ENCODE measurements at places on chromosomes 11 and 22. TPM values are rescaled to one million over a fixed set of nuclear protein-coding genes. Genes with fewer than 3 reads are reported as not detected.

The LIF gene
- polyA plus RNA-seq: 1.4 TPM

The TMEM258 gene
- polyA plus RNA-seq: 259 TPM

DNA sequence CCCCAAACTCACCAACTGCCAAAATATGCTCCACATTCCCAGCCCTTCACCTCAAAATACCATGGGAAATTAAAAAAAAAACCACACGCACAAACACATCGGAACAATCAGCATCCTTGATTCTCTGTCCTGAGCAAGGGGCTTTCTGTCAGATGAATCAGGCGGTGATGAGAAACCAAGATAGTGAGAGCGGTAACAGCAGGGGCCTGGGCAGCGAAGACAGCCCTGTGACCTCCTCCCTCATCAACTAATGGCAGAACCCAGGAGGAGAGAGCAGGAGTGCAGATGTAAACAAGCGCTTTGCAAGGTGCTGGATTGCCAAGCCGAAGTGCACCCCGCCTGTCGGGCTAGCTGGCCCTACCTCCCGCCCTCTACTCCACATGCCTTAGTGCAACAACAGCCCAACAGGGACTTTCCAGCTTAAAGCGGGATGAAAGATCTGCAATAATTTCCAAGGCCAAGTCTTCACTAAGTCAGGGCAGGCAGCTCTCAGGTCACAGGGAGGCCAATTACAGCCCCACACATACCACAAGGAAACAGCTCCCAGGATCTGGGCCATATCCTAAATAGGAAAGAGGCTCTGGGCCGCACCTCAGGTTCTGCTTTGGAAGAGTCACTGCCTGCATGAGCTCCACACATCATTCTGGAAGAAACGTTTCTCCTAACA, 72.2 kb upstream of the BID start:
- peak; percentile 23 for DNase-seq

DNA sequence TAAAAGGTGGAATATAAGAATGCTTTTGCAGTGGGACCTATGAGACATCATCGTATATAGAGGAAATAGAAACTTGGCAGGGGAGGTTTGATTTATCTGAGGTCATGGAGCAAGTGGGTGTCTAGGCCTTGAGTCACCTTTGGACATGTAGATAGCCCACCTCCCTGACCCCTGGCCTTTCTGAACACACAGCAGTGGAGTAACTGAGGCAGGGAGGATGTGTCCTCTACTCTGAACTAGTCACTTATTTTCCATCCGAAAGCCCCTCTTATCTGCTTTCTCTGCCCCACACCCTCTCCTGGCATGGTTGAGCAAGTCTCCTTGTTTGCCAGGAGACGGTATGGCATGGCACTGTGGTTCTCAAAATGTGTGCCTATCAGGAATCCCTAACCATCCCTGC, 7.9 kb downstream of the CD82 start:
- DNase-seq: peak; percentile 21

DNA sequence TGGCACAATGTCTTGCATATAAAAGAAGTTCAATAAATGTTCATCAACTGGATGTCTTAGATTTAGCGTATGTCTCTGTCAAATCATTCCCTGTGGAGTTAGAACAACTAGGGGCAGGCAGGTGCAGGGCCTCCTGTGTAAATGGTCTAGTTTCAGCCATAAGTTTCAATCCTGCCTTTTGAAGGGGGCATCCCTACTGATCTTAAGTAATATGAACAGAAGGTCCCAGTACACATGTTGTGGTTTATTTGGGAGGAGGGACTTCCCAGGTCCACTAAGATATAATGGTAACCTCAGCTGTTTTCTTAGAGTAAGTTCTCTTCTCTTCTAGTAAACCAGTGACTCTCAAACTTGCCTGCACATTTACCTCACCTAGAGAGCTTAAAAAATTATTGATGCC, 19.8 kb downstream of the TTC12 start:
- DNase-seq: no peak

DNA sequence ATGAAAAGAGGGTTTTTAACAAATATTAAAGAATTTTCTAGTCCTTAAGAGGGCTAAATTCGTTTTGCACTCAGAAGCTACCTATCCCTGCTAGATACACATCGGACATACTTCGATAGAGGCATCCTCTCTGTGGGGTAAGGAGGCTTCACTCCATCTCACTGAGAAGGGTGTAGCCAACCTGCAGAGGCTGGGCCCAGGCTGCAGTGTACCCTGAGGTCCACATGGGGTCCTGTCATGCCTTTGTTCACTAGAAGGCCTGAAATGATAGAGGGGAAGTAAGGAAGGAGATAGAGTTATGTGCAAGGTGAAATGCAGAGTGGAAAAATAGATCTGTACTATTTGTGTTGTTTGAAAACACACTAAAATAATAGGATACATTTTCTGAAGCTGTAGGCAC, 45.6 kb downstream of the IGSF9B start:
- DNase-seq: no peak

DNA sequence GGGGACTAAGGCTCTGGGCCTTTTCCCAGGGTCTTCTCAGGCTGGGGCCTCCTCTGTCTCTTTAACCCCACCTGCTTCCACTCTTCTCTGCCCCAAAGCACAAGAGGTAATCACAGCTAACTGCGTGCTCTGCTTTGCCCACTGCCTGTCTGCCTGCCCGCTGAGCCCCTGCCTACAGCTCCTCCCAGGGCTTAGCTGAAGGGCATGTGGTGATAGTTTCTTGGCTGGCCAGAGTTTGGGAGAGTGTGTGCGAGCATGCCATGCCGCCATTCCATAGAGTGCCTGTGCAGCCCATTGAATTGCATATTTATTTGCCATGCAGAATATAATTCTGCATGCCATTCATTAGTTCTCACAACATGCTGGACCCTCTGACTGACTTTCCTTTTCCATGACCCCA, 32.5 kb downstream of the PHLDB1 start:
- DNase-seq: no peak

DNA sequence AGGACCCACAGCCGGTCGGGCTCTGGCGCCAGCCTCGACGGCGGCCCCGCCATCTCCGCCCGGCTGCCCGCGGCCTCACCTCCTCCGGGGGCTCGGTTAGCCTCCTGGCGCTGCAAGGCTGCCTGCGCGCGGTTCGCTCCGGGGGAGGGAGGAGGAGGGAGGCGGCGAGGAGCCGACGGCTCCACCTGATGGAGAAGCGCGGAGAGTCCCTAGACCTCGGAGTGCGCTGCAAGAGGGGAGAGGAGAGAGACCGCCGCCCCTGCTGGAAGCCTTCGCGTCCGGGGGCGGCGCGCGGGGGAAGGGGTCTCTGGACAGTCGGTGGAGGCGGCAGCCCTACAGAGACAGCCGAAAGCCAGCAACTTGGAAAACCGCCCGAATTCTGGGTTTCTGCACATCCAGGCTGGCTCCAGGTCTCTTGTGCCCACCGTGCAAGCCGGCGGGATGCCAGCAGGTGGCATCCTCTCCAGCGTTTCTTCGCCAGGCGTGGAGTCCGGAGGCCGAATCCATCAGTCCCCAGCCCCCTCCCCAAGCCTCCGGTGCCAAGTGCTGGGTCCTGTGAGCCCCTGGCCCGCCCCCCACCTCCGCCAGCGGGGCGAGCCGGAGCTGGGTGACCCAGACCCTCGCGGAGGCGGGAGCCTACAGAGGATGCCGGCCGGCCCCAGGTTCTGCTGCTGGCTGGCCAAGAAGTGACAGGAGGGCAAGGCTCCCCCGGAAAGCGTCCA, 2.9 kb upstream of the KIRREL3 start:
- DNase-seq: peak; percentile 81

DNA sequence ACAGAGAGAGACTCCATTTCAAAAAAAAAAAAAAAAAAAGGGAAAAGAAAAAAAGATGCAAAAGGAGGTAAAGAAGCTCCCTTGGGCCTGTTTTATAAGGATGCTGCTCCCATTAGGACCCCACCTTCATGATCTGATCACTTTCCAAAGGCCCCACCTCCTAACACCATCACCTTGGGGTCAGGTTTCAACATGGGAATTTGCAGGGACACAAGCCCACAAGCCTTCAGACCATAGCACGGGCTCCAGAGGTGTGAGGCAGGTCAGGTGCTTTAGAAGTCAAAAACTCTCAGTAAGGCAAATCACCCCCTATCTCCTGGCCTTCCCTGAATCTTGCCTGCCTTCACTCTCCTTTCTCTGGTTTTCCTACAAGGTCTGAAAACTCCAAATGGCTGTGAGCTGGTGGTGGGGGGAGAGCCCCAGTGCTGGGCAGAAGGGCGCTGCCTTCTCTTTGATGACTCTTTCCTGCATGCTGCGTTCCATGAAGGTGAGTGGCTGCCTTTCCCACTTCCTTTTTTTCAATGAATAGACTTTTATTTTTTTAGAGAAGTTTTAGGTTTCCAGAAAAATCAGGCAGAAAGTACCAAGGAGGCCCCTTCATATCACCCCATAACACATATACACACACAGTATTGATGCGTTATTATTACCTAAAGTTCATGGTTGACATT, 13.2 kb downstream of the ASPHD2 start:
- no peak for DNase-seq

- DNase-seq: no peak
Observed at GRCh38 chr11:64136765-64137441, 29.0 kb downstream of the MACROD1 start.

DNA sequence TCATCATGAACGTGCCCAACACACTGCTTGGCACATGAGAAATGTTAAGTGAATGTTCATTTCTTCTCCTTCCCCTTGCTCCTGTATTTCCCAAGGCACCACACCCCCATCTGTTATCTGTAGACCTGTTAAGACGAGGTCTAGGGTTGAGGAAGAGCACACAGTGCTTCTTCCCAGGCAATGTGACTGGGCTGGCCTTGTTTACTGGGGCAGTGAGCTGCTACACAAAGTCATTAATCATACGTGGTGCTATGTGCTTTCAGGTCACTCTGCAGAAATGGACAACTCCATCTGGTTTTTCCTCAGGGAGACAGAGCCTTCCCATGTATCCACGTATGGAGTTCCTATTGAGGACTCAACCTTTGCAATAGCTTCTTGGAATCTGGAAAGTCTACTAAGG, 118.7 kb downstream of the KCNC1 start:
- DNase-seq: no peak

DNA sequence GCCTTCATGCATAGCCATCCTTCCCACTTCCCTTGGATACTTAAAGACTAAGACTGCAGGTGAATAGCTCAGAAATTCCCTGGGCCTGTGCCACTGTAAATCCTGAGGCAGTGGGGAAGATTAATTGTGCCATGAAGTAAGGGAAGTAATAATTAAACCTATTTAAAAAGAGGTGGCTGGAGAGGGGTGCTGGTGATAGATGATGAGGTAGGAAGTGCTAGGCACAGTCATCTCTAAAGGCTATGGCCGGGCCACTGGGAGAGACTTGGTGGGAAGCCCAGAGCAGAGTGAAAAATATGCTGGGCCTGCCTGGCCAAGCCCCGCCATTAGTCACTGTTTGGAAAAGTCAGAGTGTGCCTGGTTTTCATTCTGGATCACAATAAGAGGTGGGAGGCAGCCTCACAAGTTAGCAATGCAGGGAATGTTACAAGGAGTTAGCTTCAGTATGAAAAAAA, 197.2 kb upstream of the PITPNB start:
- peak; percentile 97 for DNase-seq

Data from GM23248 (cell line).